ENCODE measurements at places on chromosomes 5 and 9. TPM values are rescaled to one million over a fixed set of nuclear protein-coding genes. Genes with fewer than 3 reads are reported as not detected.

DNA sequence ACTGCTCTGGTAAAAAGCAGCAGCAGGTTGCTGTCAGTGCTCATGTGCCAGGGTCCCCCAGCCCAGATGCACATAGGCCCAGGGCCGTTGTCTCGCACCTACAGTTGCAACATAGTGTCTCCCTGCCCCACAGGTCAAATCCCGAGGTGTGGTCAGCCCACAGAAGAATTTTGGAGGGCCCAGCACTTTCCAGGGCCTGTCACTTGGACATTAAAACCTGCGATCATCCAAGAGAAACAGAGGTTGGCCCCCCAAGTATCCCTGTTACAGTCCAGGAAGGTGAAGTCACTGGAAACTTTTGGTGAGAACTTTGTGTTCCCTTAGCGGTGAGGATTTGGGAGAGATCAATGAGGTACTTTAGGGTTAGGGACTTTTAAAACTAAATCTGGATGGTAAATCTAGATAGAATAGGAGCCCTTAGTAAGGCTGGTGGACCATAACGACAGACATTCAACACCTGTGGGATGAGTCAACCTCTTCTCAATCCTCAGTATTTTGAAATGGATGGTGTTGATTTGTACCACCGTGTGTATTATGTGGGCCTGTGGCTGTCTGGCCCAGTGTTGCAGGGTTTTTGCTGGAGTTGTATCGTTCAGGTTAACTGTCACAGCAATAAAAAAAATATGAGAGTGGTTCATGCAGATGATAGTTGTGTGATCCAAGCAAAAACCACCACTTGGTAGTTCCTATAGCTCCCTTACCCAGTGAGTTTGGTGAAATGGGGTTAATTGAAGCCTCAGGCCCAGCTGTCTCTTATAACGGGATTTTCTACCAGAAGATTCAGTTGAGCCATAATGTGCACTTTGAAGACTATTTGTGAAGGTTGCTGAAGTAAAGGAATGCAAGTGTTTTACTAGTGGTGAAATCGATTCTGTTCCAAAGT, 19.2 kb downstream of the OR2S2 start:
- no peaks in the 10 kb centered on the region for H3K27me3 ChIP-seq
- H3K36me3 ChIP-seq = no peaks in the 10 kb centered on the region
- DNase-seq = no peak
- no peak overlapping the region for H3K27ac ChIP-seq

GRCh38 chr9:78601957-78602565, 305.1 kb downstream of the PSAT1 start:
- no peaks in the 10 kb centered on the region for H3K36me3 ChIP-seq
- no peak for DNase-seq
- H3K27me3 ChIP-seq = no peaks in the 10 kb centered on the region
- H3K27ac ChIP-seq = no peak overlapping the region
- no peak overlapping the region for H3K4me3 ChIP-seq

DNA sequence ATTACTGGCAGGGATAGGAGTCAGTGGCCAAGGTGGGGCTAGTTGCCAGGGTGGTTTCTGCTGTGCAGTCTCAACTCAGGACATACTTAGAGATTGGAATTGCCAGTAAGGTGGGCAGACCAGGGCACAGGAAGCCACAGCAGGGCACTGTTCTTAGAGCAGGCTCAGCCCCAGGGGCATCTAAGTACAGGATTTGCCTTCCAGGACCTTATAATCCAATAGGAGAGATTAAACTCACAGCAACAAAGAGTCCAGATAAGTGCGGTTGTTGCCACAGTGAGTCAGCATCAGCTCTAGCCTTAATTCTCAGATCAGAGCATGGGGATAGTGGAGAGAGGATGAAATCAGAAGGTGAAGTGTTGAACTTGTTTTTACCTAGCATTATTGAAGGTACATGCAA, 265.8 kb upstream of the TRPC7 start:
- H3K36me3 ChIP-seq = no peaks in the 10 kb centered on the region
- H3K4me3 ChIP-seq = no peak overlapping the region
- no peak overlapping the region for H3K27ac ChIP-seq
- no peaks in the 10 kb centered on the region for H3K4me1 ChIP-seq
- DNase-seq = no peak
- H3K27me3 ChIP-seq = no peaks in the 10 kb centered on the region

DNA sequence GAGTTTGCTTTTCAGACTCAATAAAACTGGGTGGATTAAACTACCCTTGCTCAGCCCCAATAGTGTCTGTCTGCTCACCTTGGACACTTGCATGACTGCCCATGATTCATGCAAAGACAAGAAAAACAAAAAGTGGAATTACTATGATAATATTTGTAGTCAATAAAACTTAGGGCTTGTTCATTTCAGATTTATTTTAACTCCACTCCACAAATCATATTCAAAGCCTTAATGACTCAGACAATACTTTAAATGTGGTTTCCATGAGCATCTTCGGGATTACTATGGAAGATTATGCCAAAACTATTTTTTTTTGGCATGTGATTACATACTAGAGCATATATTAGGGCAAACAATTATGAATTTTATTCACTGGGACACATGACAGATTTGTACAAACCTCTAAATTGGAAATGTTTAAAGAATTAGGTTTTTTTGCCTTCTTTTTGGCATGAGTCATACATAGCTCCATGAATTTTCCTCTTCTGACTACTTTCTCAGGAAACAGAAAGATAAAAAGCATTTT, 468.9 kb downstream of the ACTL7B start:
- no peaks in the 10 kb centered on the region for H3K36me3 ChIP-seq
- H3K27ac ChIP-seq = no peak overlapping the region
- DNase-seq = no peak
- H3K4me3 ChIP-seq = no peak overlapping the region

DNA sequence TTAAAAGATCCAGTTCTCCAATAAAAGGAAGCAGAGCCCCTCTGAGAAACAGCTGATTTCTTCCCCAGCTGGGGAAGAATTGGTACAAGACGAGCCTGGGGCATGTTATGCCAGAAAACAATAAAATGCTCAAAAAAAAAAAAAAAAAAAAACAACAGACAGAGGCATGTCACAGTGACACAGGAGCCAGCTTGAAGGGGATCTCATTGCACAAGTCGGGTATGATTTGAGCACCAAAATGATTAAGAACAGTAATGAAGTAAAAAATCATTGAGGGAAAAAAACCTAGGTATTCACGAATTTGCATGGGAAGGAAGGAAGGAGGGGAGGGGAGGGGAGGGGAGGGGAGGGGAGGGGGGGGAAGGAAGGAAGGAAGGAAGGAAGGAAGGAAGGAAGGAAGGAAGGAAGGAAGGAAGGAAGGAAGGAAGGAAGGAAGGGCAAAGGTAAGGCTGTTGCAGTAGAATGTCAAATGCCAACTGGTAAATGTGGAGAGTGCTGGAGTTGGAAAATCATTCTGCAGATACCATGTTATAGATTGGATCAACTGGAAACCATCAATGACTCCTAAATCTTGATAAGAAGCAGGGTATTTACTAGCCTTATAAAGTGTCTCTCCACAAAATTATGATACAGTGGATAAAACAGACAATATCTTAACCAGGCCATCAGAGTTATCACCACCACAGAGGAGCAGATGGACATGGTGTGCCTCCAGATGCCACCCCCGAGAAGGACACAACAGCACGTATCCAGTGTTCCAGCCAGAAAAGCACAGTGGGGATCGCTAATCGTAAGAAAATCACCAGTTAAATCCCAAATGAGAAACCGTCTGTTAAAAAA, 7.2 kb downstream of the GNA14 start:
- no peak overlapping the region for H3K4me3 ChIP-seq
- H3K27ac ChIP-seq = no peak overlapping the region
- no peaks in the 10 kb centered on the region for H3K4me1 ChIP-seq
- DNase-seq = no peak
- H3K27me3 ChIP-seq = peaks cover under 1% of the 10 kb centered on the region

DNA sequence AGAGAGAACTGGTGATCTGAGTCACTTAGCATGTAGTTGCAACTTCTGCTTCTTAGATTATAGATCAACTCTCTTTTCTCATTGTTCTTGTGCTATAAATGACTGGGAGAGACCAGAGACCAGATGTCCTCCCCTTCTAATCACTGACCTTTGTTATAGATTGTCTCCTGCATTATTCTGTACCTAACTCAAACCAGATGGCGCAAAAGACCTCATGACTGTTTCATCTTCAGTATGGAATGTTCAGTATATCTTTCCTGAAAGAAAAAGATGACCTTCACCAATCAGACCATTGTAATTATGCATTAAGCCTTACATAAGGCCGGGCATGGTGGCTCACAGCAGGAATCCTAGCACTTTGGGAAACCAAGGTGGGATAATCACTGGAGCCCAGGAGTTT, 30.5 kb upstream of the ADAM19 start:
- no peak for DNase-seq
- no peak overlapping the region for H3K4me3 ChIP-seq
- H3K27ac ChIP-seq = no peak overlapping the region
- no peaks in the 10 kb centered on the region for H3K27me3 ChIP-seq

GNA14 gene
- total RNA-seq = not detected

MRPL36 gene
- total RNA-seq = 34.8 TPM
